ENCODE measurements at places on chromosomes 11 and 22. TPM values are rescaled to one million over a fixed set of nuclear protein-coding genes. Genes with fewer than 3 reads are reported as not detected.

The KIRREL3 gene
- not detected for total RNA-seq

The SERPING1 gene
- total RNA-seq, result not detected

The EIF1AD gene
- 47.6 TPM for total RNA-seq

The CEP126 gene
- 1.3 TPM for total RNA-seq

The TEX54 gene
- 0.26 TPM for total RNA-seq
